ENCODE measurements at places on chromosomes 5 and 9.

- DNase-seq = no peak
Observed at GRCh38 chr9:136808806-136809158, 1.0 kb downstream of the RABL6 start.

DNA sequence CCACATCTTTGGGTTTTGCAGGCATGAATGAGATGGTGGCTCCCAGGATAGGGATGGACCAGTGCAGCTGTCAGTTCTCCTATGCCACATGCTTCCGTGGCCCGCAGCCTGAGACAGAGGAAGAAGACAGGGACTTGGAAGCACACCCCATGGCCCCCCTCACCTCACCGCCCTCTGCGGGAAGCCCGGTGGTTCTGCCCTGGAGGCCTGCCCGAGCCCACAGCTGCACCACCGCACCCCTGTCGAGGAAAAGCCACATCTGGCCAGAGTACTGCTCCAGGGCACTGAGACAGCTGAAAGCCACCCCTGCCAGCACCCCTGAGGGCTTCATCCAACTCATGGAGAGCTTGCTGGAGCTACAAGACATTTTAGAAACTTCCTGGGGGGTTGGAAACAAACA is 7.6 kb upstream of the TRMT10B start:
- DNase-seq = no peak

DNA sequence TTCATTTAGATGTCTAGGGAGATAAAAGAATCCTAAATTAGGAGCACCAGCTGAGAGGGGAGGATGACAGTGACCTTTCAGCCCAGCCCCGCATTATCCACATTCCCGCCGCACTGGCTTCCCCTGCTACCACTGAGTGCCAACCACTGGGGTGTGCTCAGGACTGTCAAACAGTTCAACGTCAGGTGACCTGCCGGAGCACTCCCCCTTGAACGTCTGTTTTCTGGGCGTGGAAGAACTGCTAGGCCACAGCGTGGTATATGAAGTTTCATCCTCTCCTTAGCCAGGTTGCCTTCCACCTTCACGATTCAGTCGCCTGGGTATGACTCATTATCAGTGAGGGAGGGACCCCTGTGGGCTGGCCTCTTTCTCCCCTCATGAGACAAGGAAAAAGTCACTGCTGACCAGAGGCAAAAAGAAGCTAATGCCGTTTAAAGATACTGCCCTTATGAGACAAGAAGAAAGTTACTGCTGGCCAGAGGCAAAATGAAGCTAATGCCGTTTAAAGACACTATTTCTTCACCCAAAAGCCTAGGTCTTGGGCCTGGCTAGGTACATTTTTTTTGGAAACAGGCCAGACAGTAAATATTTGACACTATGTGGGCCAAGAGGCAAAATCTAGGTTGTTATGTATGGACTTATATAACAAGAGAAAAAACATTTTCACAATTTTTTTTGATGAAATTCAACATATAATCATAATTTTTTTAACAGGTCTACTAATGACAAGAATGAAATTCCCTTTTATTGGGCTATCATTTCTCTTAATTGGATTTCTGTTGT is 4.6 kb downstream of the NMRK1 start:
- no peak for DNase-seq

GRCh38 chr9:94995048-94995693 is 268.7 kb downstream of the AOPEP start:
- no peak for DNase-seq

GRCh38 chr5:101878190-101878589 is 417.9 kb downstream of the SLCO4C1 start:
- DNase-seq = no peak

DNA sequence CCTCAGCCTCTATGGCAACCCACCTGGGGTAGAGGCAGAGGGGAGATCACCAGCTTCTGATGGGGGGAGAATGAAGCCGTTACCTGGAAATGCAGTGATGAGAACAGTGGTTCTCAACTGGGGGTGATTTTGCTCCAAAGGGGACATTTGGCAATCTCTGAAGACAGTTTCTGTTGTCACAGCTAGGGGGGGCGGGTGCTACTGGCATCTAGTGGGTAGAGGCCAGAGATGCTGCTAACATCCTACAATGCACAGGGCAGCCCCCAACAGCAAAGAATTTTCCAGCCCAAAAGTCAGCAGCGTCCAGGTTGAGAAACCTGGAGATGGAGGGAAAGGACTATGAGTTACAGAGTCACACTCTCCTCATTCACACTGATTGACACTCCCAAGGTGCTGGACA is 84.5 kb downstream of the FGF1 start:
- DNase-seq = no peak

GRCh38 chr5:15526413-15526812 is 26.4 kb downstream of the FBXL7 start:
- no peak for DNase-seq

GRCh38 chr5:123433596-123433995 is 10.4 kb upstream of the CEP120 start:
- no peak for DNase-seq

GRCh38 chr5:39485079-39485478 is 60.3 kb upstream of the DAB2 start:
- DNase-seq = no peak

All from T-helper 17 cell (primary cell).